ENCODE measurements at places on chromosomes 2 and 18. TPM values are rescaled to one million over a fixed set of nuclear protein-coding genes. Genes with fewer than 3 reads are reported as not detected.
A peak's percentile ranks its signal among the peaks of the same experiment; 100 is the strongest.

DNA sequence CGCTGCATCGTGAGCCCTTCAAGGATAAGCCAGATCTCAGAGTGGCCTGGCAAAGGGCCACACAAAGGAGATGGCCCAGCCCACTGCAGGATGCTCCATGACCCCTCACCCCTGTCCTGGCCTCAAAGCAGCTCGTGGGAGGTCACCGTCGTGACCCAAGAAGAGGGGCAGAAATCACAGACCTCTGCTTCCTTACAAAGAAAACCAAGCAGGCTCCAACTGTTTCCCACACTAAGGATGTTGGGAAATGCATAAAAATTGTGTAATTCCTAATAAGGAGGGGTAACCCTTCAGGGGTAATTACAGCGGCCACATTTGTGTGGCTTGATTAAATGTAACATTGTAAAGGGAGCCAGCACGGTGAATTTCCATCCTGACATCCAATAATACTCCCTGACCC, 102.3 kb downstream of the BOD1L2 start:
- no peak for DNase-seq
- no peak overlapping the region for H3K4me3 ChIP-seq
- H3K27ac ChIP-seq: no peak overlapping the region
- H3K36me3 ChIP-seq: no peaks in the 10 kb centered on the region
- H3K27me3 ChIP-seq: peaks cover 4% of the 10 kb centered on the region
- H3K4me1 ChIP-seq: no peaks in the 10 kb centered on the region

DNA sequence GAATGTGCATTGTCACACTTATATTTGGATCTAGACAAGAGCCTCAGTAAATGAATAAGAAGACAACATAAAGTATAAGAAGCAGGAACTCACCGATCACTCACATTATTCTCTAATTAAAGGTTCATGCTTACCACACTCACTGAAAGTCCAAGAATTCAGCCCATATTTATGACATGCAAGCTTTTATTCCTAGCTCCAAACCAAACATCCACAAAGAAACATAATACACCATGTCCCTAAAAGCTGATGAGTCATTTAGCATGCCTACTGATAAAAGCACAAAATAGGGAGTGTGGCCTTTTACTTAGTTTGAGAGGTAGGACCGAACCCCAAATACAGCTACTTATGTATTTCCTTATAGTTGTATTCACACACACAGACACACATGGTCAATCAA, 1094.6 kb upstream of the CDH2 start:
- H3K4me3 ChIP-seq: no peak overlapping the region
- H3K36me3 ChIP-seq: no peaks in the 10 kb centered on the region
- H3K4me1 ChIP-seq: peaks cover 15% of the 10 kb centered on the region
- no peak overlapping the region for H3K27ac ChIP-seq
- no peak for DNase-seq
- peaks cover 2% of the 10 kb centered on the region for H3K27me3 ChIP-seq

GRCh38 chr2:102432386-102432785, 9.4 kb downstream of the IL18RAP start:
- H3K27ac ChIP-seq: no peak overlapping the region
- H3K27me3 ChIP-seq: peaks cover 33% of the 10 kb centered on the region
- no peaks in the 10 kb centered on the region for H3K36me3 ChIP-seq
- no peak overlapping the region for H3K4me3 ChIP-seq
- no peak for DNase-seq

DNA sequence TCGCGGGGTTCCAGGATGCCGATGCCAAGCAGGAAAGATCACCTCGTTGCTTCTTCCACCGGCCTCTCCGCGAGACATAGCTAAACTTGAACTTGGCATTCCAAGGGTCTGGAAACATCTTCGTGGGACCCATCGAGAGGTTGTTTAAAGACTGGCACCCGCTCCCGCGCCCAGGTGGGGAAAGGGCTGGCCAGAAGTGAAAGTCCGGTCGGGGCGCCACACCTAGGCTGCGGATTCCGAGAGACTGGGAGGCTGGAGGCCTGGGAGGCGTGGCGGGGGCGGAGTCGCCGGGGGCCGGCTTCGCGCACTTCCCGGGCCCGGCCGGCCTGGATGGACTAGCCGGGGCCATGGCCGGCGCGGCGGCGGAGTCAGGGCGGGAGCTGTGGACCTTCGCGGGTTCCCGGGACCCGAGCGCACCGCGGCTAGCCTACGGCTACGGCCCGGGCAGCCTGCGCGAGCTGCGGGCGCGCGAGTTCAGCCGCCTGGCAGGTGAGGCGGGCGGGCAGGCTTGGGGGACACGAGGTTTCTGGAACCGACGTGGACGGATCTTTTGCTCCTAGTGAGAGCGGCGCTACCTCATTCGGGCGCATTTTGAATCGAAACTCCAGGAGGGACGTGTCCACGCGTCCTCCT, at the start of gene MOCOS:
Gene MOCOS (plus strand): TSS at position 305 of the 633 bp plus-strand sequence. CDS start 43 bp downstream, at position 348.
- no peaks in the 10 kb centered on the region for H3K36me3 ChIP-seq
- H3K27ac ChIP-seq: peak within 1 kb of the TSS; percentile 92
- DNase-seq: no peak
- H3K27me3 ChIP-seq: no peaks in the 10 kb centered on the region
- H3K4me1 ChIP-seq: peaks cover 28% of the 10 kb centered on the region

DNA sequence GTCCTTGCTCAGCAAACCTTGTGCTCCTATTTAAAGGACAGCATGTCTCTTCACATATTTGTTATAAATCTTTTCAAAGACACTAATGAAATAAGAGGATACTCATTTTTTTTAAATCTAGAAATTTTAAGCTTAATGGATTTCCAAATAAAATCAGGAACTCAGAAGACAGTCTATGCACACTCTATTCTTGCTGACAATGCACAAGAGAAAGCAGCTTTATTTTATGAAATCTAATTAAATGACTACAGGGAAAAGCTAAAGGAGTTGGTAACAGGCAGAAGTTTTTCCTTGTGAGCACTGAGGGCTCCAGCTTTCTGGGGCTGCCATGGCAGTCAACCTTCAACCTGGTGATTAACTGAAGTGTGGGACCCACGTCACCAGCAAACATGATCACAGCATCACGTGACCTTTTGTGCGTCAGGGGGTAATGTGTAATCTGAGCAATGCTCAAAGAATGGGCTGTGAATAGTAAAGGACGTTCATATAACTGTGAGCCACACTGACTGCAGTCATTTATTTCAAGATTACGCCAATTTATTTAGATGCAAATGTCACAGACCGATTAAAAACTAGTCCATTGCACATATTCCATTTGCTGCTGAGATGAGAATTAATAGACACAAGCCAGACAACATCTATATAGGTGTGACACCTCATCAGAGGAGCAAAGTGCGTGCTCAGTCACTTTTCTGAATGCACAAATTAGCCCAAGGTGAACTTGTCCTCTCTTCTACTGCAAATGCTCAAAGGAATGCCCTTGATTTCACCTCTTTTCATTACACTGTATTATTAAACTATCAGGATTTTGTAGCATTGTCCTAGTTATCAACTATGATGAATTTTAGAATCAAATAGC, 11.6 kb upstream of the DNER start:
- no peaks in the 10 kb centered on the region for H3K4me1 ChIP-seq
- DNase-seq: no peak
- peaks cover 14% of the 10 kb centered on the region for H3K27me3 ChIP-seq
- no peak overlapping the region for H3K4me3 ChIP-seq
- H3K36me3 ChIP-seq: no peaks in the 10 kb centered on the region

- H3K27ac ChIP-seq: peak overlapping the region; percentile 73
- no peaks in the 10 kb centered on the region for H3K27me3 ChIP-seq
Observed at GRCh38 chr2:200310545-200310971, 4.1 kb downstream of the SPATS2L start.

- no peaks in the 10 kb centered on the region for H3K27me3 ChIP-seq
- peaks cover 8% of the 10 kb centered on the region for H3K4me1 ChIP-seq
- H3K27ac ChIP-seq: no peak overlapping the region
- H3K36me3 ChIP-seq: no peaks in the 10 kb centered on the region
Observed at GRCh38 chr18:55092166-55092565, 132.9 kb upstream of the CCDC68 start.

COLEC12 gene
- 17.8 TPM for total RNA-seq

- H3K4me3 ChIP-seq: no peak overlapping the region
- peaks cover 3% of the 10 kb centered on the region for H3K27me3 ChIP-seq
- no peak for DNase-seq
- H3K36me3 ChIP-seq: no peaks in the 10 kb centered on the region
Observed at GRCh38 chr18:8501044-8501443, 108.2 kb upstream of the RAB12 start.

DNA sequence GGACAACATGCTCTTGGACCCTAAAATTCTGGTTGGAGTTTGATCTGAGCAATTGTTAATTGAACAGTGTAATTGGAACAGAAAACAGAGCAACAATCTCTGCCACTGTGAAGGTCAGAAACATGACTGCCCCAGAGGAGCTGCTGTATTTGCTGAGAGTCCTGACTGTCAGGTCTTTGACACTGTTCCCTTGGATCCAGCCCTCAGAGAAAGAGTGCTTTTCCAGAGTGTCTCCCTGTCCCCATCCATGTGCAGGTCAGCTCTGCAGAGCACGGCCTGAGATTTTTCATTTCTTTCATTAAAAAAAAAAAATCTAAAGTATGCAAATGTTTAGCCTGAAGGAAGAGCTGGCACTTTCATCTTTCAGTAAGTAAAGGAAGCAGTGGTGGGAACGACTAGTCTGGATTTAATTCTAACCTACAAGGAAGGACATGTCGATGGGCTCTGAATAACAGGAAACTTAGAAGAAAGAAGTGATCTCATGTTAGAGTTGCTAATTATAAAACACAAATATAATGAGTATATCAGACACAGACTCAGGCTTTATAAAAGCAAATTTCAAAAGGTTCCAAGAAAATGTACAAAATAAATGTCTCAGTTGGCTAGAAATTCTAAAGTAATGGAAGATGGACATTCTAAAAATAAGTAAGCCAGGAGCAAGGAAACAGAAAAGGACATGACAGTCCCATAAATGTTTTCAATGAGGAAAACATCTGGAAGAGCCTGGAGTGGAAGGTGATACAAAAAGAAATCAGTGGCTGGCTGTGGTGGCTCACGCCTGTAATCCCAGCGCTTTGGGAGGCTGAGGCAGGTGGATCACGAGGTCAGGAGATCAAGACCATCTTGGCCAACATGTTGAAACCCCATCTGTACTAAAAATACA, 876.5 kb downstream of the EPHA4 start:
- H3K36me3 ChIP-seq: no peaks in the 10 kb centered on the region
- H3K4me1 ChIP-seq: peaks cover 12% of the 10 kb centered on the region

DNA sequence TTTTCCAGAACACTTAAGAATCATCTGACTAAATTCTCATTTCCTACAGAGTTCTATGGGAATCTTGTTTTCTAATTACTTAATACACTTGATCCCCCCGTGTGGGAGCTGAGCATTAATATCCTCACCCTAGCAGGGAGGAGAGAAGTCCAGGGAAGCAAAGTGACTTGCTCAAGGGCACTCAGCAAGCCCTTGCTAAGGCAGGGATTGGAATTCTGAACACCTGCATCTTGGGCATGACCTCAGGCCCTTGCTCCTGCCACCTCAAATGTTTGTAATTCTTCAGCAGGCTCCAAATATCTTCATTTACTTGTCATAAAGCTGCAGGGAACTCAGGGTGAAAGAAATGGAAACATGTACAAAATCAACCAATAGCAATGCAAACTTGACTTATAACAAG, 162.4 kb downstream of the GPD2 start:
- H3K27me3 ChIP-seq: no peaks in the 10 kb centered on the region
- H3K27ac ChIP-seq: no peak overlapping the region
- DNase-seq: no peak
- H3K36me3 ChIP-seq: no peaks in the 10 kb centered on the region

DNA sequence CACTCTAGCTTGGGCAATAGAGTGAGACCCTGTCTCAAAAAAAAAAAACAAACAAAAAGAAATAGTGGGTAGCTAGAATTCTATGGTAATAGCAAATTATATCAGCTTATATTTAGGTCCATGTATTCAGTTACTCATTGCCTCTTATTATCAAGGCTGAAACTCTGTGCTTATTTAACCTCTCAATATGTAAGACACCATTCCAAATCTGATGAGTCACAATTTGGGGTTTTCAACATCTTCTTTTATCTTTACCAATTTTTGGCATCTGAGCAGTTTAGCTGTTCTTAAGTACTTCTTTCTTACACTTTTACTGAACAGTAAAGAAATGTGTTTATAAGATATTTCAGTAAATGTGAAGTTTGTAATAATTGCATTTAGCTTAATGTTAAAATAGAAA, 69.3 kb downstream of the TTC27 start:
- DNase-seq: no peak
- H3K27ac ChIP-seq: peak overlapping the region; percentile 69
- H3K27me3 ChIP-seq: no peaks in the 10 kb centered on the region
- H3K4me3 ChIP-seq: no peak overlapping the region
- peaks cover 20% of the 10 kb centered on the region for H3K4me1 ChIP-seq

DNA sequence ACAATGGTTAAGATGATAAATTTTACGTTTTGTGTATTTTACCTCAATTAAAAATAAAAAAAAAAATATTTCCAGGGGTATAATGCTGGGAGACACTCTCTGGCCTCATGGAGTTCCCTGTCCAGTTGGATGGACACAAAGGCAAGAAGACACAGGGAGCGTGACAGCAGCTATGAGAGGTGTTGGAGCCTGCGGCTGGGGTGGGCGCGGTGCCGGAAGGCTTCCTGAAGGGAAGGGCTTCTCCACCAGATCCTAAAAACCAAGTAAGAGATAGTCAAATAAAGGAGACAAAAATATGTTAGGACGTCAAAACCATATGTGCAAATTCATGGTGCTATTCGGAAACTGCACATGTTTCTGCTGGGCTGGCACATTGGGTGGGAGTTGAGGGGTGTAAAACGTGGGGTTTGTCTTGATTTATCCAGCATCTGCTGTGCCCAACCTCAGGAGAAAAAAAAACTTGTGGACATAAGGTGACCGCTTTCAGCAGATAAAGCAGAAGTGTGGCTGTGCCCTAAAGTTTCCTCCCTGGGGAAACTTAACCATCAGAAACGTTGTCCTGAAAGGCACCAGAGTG, 467.6 kb downstream of the RNF144A start:
- H3K4me3 ChIP-seq: no peak overlapping the region
- H3K36me3 ChIP-seq: no peaks in the 10 kb centered on the region
- H3K27ac ChIP-seq: no peak overlapping the region
- DNase-seq: no peak

DNA sequence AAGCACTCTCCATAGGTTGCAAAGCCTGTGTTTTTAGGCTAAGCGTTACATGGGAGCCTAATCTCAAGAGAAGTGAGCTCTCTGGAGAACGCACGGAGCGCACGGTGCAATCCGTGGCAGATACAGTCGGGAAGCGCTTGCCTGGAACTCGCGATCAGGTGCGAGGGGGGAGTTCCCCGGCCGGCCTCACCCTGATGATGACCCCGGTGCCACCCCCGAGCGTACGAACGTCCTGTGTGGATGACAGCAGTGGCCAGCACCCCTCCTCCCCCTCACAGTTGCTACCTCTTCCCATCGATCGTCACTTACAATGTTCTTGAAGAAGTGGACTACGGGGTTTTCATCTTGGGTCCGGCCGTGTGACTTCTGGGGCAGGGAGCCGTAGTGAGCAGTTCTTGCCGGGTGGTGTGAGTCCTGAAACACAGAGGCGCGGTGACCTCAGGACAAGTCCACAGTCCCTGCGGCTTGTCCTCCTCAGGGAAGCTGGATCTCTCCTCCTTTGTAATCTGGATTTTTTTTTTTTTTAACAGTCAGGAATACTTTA, 142.9 kb downstream of the MBP start:
- no peaks in the 10 kb centered on the region for H3K36me3 ChIP-seq
- no peak overlapping the region for H3K4me3 ChIP-seq
- no peaks in the 10 kb centered on the region for H3K4me1 ChIP-seq
- no peak for DNase-seq
- no peak overlapping the region for H3K27ac ChIP-seq
- peaks cover 8% of the 10 kb centered on the region for H3K27me3 ChIP-seq

GRCh38 chr2:222568865-222569264, 87.0 kb downstream of the FARSB start:
- no peaks in the 10 kb centered on the region for H3K27me3 ChIP-seq
- H3K4me3 ChIP-seq: no peak overlapping the region
- peaks cover 35% of the 10 kb centered on the region for H3K4me1 ChIP-seq
- DNase-seq: no peak
- H3K27ac ChIP-seq: no peak overlapping the region
- peaks cover 21% of the 10 kb centered on the region for H3K36me3 ChIP-seq

Measured in chondrocyte (in vitro differentiated cells).